NT2/D1 (cell line): ENCODE measurements at places on chromosomes 2 and 18.

DNA sequence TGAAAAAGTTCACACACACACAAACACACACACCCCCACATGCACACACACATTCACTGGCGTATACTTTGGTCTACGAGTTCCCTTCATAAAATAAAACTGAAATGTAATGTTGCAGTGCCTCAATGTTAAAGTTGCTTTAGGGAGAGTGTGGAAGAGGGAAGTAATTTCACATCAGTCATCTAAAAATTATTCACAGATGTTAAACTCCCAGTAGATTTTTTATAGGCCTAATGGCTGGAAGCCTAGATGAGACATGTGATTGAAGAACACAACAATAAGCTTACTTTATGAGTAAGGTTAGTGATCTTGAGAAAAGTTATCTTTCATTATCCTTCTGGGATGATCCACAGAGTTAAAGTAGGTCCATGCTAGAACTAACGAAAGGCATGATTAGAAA, 506.7 kb upstream of the CNTNAP5 start:
- no peak for DNase-seq

DNA sequence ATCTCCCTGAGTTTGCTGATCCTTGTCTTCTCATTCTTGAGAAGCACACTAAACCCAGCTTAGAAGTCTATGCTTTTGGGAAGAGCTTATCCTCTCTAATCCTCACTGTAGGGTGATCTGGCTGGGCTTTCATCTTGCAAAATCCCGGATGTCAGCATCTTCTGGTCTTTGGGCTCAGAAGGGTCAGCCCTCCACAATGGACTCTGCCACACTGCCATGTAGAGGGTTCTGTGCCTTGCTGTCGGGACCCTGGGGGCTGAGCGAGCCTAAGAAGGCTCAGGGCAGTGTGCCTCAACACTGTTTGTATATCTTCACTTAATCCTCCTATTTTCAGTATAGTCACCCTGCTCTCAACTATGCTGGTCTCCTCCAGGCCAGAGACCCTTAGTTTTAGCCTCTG, 102.3 kb downstream of the TGIF1 start:
- DNase-seq = no peak

DNA sequence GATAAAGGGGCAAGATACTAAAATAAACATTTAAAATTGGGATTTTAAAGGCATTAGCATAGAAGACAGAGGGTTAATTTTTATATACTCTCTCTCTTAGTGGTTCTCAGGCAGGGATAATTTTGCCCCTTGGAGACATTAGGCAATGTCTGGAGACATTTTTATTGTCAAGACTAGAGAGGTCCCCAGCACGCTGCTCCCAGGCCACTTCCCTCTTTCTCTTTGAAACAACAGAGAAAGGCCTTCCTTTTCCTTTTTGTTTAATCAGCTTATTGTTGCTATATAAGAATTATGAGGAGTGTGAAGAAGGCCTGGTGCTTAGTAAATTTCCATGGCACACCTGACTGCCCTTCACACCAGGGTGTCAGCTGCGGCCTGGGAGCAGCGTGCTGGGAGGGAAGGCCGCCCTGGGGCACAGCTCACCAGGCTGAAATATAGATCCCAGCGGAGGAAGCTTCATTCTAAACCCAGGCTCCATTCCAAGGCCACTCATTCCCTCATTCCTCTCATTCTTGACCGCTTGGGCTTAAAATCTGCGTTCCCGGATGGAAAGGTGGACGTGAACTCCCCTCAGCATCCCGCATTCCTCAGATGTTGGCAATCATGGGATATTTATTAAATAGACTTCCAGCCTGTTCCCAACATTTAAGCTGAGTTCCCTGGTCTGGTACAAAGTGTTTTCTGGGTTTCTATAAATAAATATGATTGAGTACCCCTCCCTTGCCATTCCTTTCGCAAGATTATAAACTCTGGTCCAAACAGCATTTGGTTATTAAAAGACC, 22.5 kb downstream of the SLC14A2 start:
- no peak for DNase-seq

DNA sequence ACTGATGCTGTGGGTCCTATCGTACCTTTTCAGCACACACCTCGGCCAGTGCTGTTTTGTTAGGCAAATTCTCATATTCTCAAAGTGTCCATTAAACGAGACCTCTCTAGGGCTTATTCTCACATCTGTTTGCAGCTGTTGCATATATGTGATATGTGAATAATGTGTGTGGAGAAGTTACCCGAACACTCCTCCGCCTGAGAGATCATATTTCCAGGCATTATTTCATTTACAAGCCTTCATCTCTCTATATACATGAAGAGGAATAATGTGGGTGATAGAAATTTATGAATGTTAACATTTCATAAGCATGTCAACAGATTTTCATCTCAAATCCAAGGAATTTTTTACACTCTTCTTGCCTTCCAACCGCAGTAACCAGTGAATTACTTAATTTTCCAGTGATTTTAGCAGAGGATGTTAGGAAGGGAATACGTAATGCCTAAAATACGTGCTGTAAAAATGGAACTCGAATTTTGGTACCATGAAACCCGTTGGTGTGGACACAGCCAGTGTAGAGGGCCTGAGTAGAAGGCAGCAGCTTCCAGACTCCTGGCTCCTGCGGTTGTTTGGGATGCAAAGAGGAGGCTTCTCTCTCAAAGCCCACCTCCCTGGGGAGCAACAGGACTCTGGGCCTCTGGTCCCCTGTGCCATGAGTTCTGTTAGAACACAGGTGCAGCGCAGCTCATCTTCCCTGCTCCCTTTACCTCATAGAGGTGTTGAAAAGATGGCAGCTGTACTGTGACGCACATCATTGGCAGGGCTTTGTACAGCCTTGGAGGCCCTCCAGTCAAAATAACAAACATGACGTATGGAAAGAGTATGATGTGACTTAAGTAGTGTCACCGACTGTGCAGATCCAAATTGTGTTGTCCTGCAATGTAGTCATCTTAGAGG, 280.1 kb downstream of the NEDD4L start:
- no peak for DNase-seq
